Breast epithelium (tissue), 4 donors: ENCODE measurements at places on chromosomes 2 and 18.

- no peak for DNase-seq
Measured at GRCh38 chr2:120775194-120775593, 39.5 kb downstream of the GLI2 start.

- no peak for DNase-seq
Measured at GRCh38 chr18:4854671-4855070, 342.4 kb downstream of the AKAIN1 start.

- DNase-seq: peak; percentile 66
Measured at GRCh38 chr2:181891966-181892798, 652 bp downstream of the ITPRID2 start.

GRCh38 chr2:71611781-71612527 is 158.6 kb downstream of the DYSF start:
- peak; percentile 13 for DNase-seq

DNA sequence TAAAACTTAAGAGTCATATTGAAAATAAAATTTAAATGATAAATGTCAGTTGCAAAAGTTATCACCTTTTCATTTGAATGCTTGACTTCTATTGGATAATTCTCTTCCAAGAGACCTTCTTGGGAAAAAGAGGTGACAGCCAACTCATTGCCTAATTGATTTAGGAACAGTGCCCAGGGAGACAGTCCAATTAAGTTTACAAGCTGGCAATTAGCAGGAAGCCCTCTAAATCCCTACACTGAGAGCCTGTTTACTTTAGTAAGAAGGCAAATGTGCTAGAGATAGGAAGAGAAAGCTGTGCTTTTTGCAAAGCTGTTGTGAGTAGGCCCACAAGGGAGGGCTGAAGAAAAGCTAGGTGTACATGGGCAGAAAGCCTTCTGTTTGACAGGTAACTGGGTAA is 189.1 kb downstream of the WDPCP start:
- no peak for DNase-seq

GRCh38 chr2:173997269-173997668 is 32.1 kb upstream of the SP3 start:
- DNase-seq: peak; percentile 82
